Natural killer cell (primary cell): ENCODE measurements at places on chromosomes 6 and 20. TPM values are rescaled to one million over a fixed set of nuclear protein-coding genes. Genes with fewer than 3 reads are reported as not detected.
A peak's percentile ranks its signal among the peaks of the same experiment; 100 is the strongest.

GRCh38 chr6:30730601-30731435 lies 10.7 kb downstream of the TUBB start:
- no peak overlapping the region for H3K4me3 ChIP-seq
- peak; percentile 45 for DNase-seq
- peaks cover 18% of the 10 kb centered on the region for H3K4me1 ChIP-seq
- no peak overlapping the region for H3K27ac ChIP-seq

DNA sequence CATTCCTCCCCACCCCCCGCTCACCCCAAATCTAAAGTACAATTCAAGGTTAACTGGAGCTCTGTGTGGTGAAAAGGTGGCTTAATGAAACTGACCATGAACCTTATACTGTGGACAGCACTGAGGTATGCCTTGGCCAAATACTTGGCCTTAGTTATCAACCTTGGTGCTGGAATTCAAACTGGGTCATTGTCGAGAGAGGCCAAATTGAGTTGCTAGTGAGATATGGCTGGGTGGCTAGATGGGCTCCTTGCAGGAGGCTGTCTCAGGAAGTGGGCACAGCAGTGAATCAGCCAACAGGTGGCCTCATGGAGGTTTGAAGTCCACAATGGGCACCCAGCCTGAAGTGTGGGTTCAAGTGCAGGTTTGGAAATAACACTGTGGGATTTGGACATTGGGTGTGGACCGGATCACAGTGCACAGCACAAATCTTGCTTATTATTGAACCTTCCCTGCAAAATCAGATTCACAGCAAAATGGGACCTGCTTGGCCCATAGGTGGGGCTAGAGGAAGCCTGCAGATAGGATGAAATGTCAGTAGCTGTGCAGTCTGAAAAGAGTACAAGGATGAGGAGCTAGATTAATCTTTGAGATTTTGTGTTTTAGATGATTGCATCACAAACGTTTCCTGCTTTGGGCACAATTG lies 5.6 kb upstream of the BTBD3 start:
- no peak overlapping the region for H3K4me3 ChIP-seq
- no peaks in the 10 kb centered on the region for H3K4me1 ChIP-seq
- H3K27ac ChIP-seq, result no peak overlapping the region
- DNase-seq, result peak; percentile 3
- H3K36me3 ChIP-seq, result no peaks in the 10 kb centered on the region

DNA sequence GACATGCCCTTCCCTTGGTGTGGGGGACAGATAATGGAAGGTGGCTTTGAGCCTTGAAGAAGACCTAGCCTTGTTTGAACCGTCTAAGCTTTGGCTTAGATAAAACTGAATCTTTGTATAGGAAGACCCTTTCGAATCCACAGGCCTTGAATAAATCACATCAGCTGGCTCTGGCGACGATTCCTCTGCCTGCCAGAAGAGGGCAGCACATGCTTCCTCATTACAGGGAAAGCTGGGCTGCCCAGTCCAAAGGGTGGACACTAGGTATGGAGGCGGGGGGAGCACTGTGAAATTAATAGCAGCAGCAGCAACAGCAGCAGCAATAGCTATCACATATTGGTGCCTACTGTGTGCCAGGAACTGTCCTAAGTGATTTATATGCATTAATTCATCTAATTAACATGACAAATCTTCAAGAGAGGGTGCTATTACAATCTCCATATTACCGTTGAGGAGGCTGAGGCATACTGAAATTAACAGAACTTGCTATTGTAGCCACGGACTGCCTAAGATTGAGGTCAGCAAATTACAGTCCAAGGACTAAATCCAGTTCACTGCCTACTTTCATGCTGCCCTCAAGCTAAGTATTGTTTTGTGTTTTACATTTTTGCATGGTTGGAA lies 85.1 kb downstream of the CLIC5 start:
- H3K27me3 ChIP-seq, result no peaks in the 10 kb centered on the region
- H3K4me1 ChIP-seq, result no peaks in the 10 kb centered on the region
- peak; percentile 40 for DNase-seq
- no peak overlapping the region for H3K27ac ChIP-seq

GRCh38 chr6:69232911-69233448 lies 563.8 kb downstream of the LMBRD1 start:
- H3K27me3 ChIP-seq, result no peaks in the 10 kb centered on the region
- no peak overlapping the region for H3K27ac ChIP-seq
- H3K36me3 ChIP-seq, result no peaks in the 10 kb centered on the region
- H3K4me1 ChIP-seq, result no peaks in the 10 kb centered on the region
- no peak for DNase-seq

- DNase-seq, result peak; percentile 19
- H3K36me3 ChIP-seq, result peaks cover 7% of the 10 kb centered on the region
- H3K4me1 ChIP-seq, result peaks cover 3% of the 10 kb centered on the region
- H3K27me3 ChIP-seq, result no peaks in the 10 kb centered on the region
Observed at GRCh38 chr6:85498596-85499258, 48.8 kb downstream of the NT5E start.

DNA sequence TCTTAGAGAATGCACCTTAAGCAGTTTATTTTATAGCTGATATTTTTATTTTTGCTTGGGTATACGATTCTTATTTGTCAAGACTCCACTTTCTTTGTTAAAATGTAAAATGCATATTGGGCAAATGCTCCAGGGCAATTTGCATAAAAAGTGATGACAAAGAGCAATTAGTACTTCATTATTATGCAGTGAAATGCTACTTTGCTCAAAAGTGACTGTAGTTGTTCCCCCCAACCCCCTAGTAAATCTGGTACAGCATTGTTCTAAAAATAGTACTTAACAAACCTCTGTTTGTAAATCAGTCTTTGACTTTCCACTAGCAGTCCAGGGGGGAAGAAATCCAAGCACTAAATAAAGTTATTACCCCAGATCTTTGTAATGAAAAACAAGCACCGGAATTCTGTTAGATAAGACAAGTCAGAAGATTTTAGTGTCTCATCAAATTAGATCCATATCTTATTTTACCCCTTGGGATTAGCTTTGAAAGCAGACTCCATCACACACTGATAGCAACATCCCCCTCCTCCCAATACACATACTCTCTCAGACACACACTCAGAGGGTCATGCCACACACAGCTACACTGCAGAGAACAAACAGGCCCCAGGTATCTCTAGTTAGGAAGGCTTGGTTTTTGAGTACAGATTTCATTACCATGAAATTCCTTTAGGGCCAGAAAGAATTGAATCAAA lies 32.9 kb upstream of the BACH2 start:
- no peak for DNase-seq
- H3K36me3 ChIP-seq, result no peaks in the 10 kb centered on the region
- H3K27me3 ChIP-seq, result no peaks in the 10 kb centered on the region
- H3K4me3 ChIP-seq, result no peak overlapping the region
- no peak overlapping the region for H3K27ac ChIP-seq

- no peaks in the 10 kb centered on the region for H3K4me1 ChIP-seq
- no peaks in the 10 kb centered on the region for H3K36me3 ChIP-seq
- no peak for DNase-seq
- no peaks in the 10 kb centered on the region for H3K27me3 ChIP-seq
- no peak overlapping the region for H3K4me3 ChIP-seq
Observed at GRCh38 chr6:23262864-23263263, 693.5 kb downstream of the HDGFL1 start.

DNA sequence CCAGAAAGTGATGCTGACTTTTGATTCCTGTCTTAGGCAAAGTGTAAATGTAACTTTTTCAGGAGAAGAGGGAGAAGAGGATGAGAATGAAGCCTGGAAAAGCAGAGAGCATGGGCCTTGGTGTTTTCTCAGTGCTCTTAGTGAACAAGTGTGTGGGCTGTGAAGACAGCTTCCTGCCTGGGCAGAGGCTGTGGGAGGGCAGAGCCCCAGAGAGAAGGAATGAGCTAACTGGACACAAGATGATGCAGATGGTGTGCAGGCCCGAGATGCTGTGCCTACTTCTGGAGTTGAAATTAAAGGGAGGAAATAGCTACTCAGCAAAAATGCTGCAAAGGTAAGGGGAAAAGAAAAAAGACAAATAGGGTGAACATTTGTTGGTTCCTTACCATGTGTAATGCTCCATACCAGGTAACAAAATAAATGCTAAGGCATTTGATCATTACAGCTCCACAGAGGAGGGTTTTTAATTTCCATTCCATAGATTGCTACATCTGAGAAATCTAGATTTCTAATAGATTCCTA lies 87.0 kb upstream of the CEP162 start:
- no peaks in the 10 kb centered on the region for H3K27me3 ChIP-seq
- H3K4me3 ChIP-seq, result no peak overlapping the region
- no peaks in the 10 kb centered on the region for H3K4me1 ChIP-seq
- no peak overlapping the region for H3K27ac ChIP-seq
- DNase-seq, result no peak
- no peaks in the 10 kb centered on the region for H3K36me3 ChIP-seq

GRCh38 chr6:139712830-139713229 lies 338.4 kb upstream of the CITED2 start:
- H3K4me1 ChIP-seq, result no peaks in the 10 kb centered on the region
- no peak overlapping the region for H3K4me3 ChIP-seq
- H3K27me3 ChIP-seq, result no peaks in the 10 kb centered on the region
- H3K36me3 ChIP-seq, result no peaks in the 10 kb centered on the region
- no peak overlapping the region for H3K27ac ChIP-seq

DNA sequence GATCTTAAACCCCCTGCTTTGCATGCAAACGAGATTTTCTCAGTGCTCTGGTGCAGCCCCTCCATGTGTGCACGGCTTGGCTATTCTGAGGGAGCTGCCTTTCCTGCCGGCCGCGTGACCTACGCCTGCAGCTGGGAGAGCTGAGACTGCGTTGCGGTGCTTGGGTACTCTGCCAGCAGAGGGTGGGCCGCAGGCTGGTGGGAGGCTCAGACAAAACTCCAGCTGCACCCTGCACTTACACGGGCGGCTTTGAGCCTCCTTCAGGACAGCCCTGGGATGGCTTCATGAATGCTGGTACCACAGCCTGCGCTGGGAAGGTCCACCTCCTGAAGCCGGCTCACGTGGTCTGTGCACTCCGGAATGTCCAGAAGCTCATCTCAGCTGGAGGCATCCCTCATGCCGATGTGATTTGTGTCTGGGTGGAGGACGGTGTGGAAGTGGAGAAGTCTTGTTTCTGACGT lies 223.7 kb downstream of the DLL1 start:
- H3K27ac ChIP-seq, result no peak overlapping the region
- no peak for DNase-seq
- H3K27me3 ChIP-seq, result no peaks in the 10 kb centered on the region
- H3K4me3 ChIP-seq, result no peak overlapping the region
- no peaks in the 10 kb centered on the region for H3K4me1 ChIP-seq
- H3K36me3 ChIP-seq, result no peaks in the 10 kb centered on the region

- H3K4me3 ChIP-seq, result no peak overlapping the region
- H3K4me1 ChIP-seq, result peaks cover 38% of the 10 kb centered on the region
- no peaks in the 10 kb centered on the region for H3K27me3 ChIP-seq
- DNase-seq, result no peak
Observed at GRCh38 chr6:29947077-29947980, 5.0 kb downstream of the HLA-A start.

GRCh38 chr6:4889701-4890100 lies 113.5 kb downstream of the CDYL start:
- peaks cover 14% of the 10 kb centered on the region for H3K36me3 ChIP-seq
- no peaks in the 10 kb centered on the region for H3K4me1 ChIP-seq
- H3K27ac ChIP-seq, result no peak overlapping the region
- H3K4me3 ChIP-seq, result no peak overlapping the region

RSPH9 gene
- 0.23 TPM for total RNA-seq

TNF gene
- total RNA-seq, result 60.8 TPM

PI3 gene
- not detected for total RNA-seq

CLDN20 gene
- not detected for total RNA-seq

C20orf144 gene
- 0.25 TPM for total RNA-seq

TAGAP gene
- total RNA-seq, result 178 TPM

LRFN2 gene
- total RNA-seq, result 3.6 TPM
